SHP77 (cell line): ENCODE measurements at places on chromosomes 2 and 18.
A peak's percentile ranks its signal among the peaks of the same experiment; 100 is the strongest.

- DNase-seq: peak; percentile 35
These were observed 70.5 kb upstream of the ZCCHC2 start for GRCh38 chr18:62452280-62452831.

GRCh38 chr2:143906850-143907249, 613.1 kb downstream of the ZEB2 start:
- no peak for DNase-seq

DNA sequence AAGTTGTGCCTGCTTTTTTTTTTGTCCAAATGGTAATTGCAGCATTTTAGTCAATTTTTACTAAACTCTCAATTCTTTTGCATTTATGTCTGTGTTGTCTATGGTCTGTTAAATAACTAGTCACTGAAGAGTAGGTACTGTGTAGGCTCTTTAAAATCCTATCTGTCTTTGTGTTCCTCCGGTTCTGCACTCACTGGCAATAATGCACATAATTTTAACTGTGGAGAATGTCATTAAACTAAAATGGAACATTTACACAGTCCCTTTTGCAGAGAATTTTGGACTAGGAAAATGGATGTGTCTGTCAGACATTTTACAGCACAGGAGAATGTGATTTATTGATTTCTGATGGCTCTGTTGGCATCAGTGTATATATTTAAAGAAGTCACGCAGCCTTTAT, 116.6 kb downstream of the ASXL3 start:
- DNase-seq: no peak

DNA sequence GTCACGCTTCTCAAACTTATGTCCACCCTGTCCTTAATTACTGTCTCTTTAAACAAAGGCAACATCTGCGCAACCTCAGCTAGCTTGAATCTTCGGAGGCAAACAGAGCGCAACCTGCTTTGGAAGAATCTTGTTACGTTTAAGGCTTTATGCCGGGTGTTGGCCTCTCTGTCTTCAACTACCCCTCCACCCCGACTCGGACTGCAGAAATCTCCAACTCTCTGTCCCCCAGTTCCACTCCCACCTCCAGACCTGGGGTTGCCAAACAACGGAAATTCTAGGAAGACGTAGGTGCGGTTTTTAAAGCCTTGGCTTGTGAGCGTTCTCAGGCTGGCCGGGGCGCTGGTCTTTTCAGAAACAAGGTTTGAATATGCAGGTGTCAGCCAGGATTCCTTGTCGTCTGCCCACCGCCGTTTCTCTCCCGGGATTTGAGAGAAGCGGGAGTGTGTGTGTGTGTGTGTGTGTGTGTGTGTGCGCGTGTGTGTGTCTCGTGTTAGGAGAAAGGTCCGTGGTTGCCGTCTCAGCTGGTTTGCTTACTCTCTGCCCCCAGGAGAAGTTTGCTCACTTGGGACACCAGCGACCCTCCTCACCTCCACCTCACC, 1.1 kb upstream of the ONECUT2 start:
- DNase-seq: peak; percentile 41

GRCh38 chr2:210195101-210195852, 24.1 kb upstream of the KANSL1L start:
- peak; percentile 47 for DNase-seq

- DNase-seq: no peak
These were observed 18.9 kb downstream of the SALL3 start for GRCh38 chr18:78998371-78999071.

DNA sequence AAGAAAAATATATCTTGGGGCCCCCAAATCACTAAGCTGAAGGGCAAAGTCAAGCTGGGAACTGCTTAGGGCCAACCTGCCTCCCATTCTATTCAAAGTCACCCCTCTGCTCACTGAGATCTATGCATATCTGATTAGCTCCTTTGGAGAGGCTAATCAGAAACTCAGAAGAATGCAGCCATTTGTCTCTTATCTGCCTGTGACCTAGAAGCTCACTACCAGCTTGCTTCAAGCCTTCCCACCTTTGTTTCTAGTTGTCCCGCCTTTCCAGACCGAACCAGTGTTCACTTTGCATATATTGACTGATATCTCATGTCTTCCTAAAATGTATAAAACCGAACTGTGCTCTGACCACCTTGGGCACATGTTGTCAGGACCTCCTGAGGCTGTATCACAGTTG, 479.4 kb downstream of the METTL4 start:
- no peak for DNase-seq

DNA sequence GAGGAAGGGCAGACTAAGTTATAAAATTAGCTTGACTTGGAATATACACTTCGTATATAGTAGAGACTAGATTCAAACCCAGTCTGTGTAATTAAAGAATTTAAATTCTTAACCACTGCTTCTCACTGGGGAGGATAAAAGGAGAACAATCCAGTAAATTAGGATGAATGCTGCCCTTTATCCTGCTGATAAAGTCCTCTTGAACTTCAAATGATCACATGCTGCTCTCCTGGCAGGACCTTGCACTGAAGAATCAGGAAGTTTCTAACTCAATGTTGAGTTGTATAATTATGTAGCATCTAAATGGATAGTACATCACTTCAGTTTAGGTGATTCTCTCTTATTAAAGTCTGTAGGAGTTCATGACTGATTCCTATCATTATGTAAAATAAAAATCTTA, 1179.7 kb downstream of the DSC3 start:
- no peak for DNase-seq

DNA sequence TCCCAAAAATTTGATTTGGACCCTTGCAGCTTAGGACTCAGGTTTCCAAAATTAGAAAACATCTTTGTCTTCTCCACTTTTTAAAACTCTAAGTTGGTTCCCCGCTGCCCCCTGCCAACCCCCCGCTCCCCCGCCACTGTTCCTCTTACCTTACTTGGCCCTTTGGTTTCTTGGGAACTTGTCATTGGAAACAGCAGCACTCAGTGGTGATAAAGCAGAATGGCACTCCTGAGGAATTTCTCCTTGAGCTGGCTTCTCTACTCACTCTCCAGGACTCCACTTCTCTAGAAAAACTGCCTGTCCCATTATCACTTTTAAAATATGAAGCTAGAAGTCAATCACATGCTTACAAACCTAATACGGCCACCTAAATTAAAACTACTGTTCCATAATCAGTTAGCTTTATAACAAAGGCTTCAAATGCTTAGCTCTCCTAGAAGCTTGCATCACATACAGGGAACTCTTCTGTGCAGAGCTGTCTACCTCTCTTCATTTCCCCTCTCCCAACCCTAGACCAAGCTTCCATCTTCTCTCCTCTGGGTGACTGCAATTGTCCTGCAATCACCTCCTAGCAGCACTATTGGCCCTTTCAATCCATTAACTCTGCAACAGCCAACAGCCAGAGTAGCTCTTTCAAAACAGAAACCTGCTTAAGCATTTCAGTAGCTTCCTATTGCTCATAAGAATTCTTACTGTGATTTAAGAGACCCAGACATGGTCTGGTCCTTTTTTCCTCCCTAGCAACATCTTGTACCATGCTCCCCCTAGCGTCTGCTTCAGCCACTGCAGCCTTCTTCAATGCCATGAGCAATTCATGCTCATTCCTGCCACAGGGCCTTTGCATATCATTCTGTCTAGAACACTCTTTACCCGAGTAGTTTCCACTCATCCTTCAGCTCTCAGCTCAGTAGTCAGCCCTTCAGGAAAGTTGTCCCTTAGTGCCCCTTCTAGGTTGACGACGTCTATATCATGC, 15.2 kb upstream of the PLEKHM3 start:
- no peak for DNase-seq

- DNase-seq: no peak
These were observed 69.1 kb downstream of the ACVR2A start for GRCh38 chr2:147913701-147914480.

DNA sequence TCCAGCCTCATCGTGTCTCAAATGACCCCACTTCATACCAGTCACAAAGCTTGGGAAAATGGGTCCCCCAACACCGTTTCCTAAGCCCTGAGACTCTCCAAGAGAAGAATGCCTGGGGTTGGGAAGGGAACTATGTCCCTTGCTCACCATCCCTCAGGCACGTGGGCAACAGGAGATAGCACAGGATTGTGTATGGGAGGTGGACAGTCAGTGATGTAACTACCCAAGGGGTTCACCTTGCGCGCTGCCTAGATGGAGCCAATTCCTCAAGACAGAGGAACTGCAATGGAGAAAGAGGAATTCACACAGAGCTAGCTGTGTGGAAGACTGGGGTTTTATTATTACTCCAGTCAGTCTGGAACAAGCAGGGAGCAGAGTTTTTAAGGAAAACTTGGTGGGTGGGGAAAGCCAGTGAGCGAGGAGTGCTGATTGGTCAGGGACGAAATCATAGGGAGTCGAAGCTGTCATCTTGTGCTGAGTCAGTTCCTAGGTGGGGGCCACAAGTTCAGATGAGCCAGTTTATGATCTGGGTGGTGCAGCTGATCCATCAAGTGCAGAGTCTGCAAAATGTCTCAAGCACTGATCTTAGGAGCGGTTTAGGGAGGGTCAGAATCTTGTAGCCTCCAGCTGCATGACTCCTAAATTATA, 13.8 kb upstream of the CXCR1 start:
- DNase-seq: no peak

GRCh38 chr2:26970928-26971627, 641 bp downstream of the MAPRE3 start:
- peak; percentile 26 for DNase-seq

GRCh38 chr2:106044021-106044420, 150.1 kb downstream of the UXS1 start:
- DNase-seq: no peak

DNA sequence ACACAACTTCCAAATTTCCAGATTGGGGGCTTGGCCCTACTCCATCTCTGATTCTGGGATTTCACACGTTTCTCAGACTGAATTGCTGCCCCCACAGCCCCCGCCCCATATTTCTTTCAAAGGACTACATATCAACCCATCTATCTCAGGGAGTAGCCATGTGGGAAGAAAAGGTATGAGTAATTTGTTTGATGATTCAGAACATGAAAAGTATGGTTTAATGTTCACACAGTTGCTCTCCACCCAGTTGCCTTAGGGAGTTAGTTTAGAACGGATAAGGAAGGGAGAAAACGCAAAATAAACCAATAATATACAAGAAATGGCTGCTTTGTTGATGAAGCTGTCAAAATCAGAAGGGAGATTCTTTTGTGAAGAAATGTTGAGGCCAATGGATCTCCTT, 145.1 kb downstream of the PIEZO2 start:
- DNase-seq: no peak

DNA sequence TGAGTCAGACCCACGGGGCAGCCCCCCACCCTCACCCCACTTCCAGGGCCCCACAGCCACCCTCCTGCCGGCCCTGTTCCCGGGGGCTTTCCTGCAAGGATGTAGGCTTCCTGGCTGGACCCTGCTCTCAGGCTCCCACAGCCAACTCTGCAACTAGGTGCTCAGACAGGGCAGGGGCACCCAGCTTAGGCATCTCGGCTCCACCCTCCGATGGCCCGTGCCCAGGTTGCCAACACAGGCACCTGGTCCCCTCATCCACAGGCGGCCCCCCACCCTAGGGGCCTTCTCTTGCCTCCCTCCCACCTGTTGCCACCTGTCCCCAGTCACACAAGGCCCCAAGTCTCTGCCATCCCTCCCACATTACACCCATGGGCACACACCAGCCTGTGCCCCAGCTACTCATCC, 34.6 kb downstream of the HS6ST1 start:
- DNase-seq: no peak

- no peak for DNase-seq
These were observed 73.0 kb downstream of the MYO1B start for GRCh38 chr2:191318037-191318728.

- no peak for DNase-seq
These were observed 35.5 kb downstream of the DOCK10 start for GRCh38 chr2:225006730-225007129.

DNA sequence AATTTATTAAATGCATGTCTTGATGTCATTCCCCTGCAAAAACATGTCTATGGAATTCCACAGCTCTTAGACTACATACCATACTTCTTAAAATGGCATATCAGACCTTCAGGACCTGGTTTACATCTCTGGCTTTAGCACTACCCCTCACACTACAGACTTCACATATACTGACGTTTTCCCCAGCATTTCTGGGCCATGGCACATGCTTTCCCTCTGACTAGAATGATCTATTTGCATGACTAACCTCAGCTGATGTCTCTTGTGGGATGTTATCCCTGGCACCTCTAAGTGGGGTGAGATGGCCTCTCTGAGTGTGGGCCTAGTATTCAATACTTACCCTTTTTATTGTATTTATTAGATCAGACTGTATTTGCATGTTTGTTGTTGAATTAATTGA, 381.6 kb downstream of the ERBB4 start:
- no peak for DNase-seq

GRCh38 chr2:148096012-148096411, 75.1 kb downstream of the MBD5 start:
- DNase-seq: no peak

DNA sequence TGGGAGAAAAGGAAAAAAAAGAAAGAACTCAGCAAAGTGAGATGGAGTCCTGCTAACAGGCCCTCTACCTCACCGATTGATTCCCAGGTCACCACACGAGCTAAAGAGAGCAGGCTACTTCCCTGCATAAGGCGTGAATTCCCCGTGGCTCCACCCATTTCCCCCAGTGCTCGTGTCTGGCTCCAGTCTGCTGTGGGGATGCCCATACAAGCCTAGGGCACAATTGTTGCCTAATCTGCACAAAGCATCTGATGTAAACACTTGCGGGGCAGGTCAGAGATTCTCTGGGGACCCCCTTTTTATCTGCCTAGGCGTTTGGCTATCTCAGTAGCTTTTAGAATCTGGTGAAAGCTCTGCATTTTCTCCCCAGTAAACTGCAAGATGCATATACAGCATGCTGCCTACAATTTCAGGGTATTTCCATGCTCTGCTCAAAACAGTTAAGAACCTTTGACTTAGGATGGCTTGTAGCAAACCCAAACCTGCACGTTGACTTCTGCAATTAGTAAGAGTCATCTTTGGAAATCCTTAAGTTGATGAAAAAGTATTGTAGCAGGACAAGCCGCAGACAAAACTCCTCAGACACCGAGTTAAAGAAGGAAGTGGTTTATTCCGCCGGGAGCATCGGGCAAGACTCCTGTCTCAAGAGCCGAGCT, 34.8 kb downstream of the MYO3B start:
- no peak for DNase-seq

DNA sequence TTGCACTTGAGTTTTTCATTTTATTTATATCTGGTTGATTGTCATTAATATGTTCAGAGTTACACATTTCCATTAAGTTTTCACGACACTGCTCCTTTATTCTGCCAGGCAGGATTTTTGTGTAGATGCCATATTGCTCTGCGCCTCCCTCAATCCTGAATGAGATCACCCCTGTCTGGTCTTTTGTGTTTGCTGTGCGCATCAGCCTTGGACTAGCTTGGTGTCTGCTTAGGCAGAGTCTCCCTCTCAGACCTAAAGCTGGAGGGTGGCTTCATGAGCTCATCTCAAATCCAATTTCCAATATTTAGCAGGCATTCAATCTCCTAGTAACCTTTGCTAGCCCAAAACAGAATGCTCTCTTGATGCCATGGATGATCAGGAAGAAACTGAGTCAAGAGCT, 137.4 kb downstream of the SMAD7 start:
- no peak for DNase-seq

DNA sequence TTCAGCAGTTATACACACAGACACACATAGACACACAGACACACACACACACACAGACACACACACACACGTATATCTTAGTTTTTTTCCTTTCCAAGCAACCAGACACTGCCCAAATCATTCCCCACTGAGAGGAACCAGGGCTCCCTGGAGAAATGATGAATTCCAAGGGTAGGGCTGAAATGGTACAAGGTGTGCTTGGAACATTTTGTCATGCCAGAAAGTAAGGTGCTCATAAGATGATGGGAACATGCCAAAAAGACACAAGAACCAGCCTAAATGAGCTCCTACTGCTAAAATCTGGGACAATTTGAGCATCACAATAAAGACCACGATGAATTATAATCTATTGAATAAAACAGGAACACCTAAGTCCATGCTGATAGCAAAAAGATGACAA, 103.3 kb downstream of the MEP1B start:
- DNase-seq: no peak
